ENCODE measurements at places on chromosomes 2 and 18.

GRCh38 chr2:11589316-11589940, 55.6 kb downstream of the GREB1 start:
- no peak for DNase-seq

GRCh38 chr2:190996338-190996946, 17.5 kb downstream of the STAT1 start:
- no peak for DNase-seq

DNA sequence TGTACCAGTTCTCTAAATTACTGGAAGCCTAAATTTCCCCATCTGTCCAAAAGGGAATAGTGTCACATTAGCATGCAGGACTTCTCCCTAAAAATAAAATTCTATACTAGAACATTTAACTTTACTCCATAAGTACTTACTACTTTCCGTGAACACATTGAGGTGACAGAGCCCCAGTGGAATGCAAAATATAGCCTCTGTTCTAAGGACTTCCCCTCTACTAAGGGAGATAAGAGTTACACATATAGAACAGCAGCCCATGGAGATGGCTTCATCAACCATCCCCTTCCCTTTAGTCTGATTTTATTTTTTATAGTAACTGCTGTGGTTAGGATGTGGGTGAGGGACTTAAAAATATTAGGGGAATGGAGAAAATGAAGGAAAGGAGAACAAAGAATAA, 68.9 kb upstream of the STPG4 start:
- DNase-seq: no peak

GRCh38 chr2:239208465-239209180, 192.2 kb downstream of the HDAC4 start:
- DNase-seq: no peak

DNA sequence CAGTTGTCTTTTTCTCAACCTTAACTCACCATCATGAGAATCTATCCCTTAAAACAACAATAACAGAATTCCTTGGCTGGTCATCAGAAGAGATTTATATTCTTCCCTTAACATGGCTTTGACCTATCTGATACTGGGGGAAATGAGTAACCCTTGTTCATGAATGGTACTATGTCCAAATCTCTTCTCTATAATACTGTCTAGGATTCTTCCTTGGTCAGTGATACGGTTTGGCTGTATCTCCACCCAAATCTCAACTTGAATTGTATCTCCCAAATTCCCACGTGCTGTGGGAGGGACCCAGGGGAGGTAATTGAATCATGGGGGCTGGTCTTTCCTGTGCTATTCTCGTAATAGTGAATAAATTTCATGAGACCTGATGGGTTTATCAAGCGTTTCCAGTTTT, 282.0 kb upstream of the SIX2 start:
- no peak for DNase-seq

DNA sequence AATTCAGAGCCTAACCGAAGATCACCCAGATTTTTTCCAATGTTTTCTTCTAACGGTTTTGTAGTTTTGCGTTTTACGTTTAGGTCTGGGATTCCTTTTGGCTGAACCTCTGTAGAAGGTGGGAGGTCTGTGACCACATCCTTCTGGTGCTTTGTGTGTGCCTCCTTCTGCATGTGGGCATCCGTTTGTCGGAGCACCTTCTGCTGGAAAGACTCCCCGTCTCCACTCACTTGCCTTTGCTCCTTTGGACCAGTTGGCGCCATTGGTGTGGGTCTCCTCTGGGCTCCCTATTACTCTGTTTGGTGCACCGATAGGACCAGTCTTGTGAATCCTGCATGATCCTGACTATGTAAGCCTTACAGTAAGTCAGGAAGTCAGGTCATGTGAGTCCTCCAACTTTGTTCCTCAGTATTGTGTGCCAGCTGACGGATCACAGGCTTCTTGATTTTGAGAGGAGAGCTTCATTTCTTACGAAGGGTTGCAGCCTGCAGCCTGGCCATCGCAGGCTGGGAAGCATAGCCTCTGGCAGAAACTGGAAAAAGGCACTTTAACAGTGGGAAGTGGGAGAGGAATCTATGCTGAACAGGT, 13.6 kb downstream of the AQP12A start:
- no peak for DNase-seq

GRCh38 chr2:215218587-215219577, 80.5 kb upstream of the ABCA12 start:
- no peak for DNase-seq

GRCh38 chr2:44348400-44348799, 12.9 kb downstream of the PREPL start:
- DNase-seq: no peak

DNA sequence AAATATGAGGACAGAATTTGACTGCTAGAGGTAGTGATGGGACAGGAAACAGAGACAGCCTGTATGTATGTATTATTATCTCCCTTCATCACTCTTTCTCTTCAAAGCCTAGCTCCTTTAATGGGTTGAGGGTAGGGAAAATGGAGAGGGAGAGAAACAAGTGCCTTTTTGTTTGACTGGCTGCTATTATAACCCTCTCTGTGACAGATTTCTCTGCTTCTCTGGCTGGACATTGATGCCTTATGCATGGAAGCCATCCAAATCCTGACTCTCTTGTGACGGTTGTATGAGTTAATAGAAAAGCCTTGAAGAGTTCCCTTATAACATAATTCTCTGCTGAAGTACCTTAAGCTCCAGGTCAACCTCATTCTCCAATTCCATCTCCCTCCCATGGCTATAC, 118.5 kb upstream of the COL5A2 start:
- no peak for DNase-seq

Data from cortex of kidney (tissue), 1 donor.